NCI-H524 (cell line): ENCODE measurements at places on chromosomes 11 and 22.

DNA sequence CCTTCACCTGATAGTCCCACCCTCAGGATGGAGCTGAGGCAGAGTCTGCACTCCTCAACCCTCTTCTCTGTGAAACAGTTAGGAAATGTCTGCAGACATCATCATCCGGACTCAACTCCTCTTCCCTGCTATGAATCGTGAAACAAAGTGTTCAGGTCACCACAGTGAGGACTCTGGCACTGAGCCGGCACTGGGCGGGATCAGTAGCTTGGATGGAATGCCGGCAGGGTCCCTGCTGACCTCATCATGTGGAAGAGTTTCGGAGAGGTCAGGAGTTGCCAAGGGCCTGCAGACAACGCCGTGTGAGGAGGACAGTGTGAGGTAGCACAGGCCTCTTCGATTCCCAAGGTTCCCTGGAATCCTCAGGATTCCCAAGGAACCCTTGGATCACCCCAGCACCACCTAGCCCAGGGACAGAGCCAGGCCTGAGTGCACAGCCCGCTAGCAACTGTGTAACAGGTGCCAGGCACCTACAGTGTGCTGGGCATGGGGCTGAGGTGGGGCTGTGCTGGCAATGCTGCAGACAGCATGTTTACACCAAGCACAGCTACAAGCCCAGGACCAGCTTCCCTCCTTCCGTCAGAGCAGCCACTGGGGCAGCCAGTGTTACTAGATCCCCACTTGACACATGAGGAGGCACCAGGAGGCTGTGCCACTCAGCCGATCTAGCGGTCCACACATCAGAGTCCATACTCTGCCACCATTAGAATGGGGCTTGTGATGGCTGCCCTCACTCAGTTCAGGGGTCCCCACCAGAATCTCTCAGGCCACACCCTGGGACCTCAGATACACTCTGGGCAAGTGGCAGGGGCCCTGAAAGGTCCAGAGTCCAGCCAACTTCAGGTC lies 693 bp upstream of the LINC01488 start:
- no peak for DNase-seq

DNA sequence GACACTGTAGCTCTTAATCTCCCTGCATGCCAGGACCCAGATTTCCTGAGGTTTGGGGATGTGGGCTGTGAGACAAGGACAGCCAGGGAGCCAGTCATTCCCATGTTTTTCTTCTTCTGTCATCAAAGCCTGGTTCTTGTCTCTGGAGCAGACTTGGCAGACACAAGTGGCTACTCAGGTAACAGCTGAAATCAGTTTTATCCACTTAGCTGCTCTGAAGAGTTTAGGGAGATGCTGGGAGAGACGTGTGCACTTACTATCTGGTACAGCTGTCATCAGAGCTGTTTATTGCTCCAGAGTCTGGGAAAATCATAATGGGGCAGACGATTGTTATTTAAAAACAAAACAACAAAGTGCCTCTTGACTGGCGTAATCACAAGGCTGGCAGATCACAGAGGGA lies 56.6 kb downstream of the CSNK2A3 start:
- peak; percentile 89 for DNase-seq

- DNase-seq = no peak
These were observed 77.8 kb downstream of the UBASH3B start for GRCh38 chr11:122733318-122733717.

- DNase-seq = no peak
These were observed 8.2 kb downstream of the SIRT3 start for GRCh38 chr11:227824-228379.

- DNase-seq = no peak
These were observed 7.1 kb downstream of the DDX6 start for GRCh38 chr11:118783724-118784495.

- DNase-seq = no peak
These were observed 1.3 kb upstream of the SCUBE1 start for GRCh38 chr22:43344520-43344787.

DNA sequence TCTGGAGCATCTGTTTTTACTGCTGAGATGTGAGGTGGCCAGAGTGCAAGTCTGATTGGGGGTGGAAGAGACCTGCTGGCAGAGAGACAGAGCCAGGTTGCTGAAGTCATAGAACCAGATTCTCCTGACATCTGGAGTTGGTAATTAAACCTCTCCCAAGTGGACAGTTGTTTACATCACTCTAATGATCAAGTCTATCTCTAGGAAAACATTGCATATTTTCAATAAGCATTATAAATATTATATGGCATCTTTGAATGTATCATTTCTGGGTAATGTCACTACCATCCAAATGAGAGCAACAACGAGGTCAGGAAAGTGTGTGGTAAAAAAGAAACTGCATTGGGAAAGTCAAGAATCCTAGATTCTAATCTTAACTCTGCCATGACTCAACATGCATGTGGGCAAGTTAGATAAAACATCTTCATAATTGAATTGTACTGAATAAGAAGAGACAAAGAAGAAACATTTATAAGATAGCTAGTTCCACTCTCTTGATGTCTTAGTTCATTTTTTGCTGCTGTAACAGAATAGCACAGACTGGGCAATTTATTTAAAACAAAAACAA lies 351.2 kb upstream of the API5 start:
- DNase-seq = peak; percentile 14

DNA sequence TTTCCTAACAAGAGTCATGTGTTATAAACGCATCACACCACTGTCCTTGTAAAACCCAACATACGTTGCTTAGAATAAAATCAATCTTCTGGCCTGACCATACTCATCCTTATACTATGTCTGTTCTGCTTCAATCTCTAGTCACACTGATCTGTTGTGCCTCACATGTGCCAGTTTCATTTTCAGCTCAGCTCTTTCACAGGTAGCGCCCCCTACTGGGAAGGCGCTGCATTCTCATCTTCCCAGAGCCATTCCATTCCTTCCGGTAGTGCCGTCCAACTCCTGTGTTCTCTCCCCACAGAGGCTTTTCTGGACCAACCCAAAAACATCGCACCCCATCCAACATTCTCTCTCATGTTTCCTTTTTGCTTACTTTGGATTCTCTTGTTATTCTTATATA lies 22.2 kb downstream of the CASP5 start:
- no peak for DNase-seq

GRCh38 chr11:130426837-130427341 lies 1.5 kb downstream of the ADAMTS8 start:
- DNase-seq = peak; percentile 48

GRCh38 chr11:108909041-108909440 lies 244.2 kb downstream of the DDX10 start:
- DNase-seq = no peak

GRCh38 chr11:94557421-94557820 lies 9.7 kb upstream of the PIWIL4 start:
- no peak for DNase-seq

GRCh38 chr11:111634981-111635705 lies 32.9 kb downstream of the SIK2 start:
- DNase-seq = no peak

DNA sequence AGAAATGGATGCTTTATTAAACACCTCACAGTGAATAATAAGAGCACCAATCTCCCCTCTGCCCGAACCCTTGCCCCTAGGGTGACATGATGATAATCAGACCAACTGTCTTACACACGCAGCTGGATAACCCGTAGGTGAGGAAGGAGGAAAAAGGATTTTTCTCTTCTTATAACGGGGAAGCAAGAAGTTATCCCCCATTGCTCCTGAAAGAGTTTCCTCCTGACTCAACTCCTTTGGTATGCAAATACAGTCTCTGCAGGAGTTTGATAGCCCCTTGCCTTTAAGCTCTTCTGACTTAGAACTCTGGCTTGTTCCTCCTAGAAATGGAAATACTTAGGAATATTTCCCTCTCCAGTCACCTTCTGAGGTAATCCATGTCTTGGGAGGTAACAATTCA lies 455.8 kb downstream of the TMEM135 start:
- DNase-seq = no peak

DNA sequence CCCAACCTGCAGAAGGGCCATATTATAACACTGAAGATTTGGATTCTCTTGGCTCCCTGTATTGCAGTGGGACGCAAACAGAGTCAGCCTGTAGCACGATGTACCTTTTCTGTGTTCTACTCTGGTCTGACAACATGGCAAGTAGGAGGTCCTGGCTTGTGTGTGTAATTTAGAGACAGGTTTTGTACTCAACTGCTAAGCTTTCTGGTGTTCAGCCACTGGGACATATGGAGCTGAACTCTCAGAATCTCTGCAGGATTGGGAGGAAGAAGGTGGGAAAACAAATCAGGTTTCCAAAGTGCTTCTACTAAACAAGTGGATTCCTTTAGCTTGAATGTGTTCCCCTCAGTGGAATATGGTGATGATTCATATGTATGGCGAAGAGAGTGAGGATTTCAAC lies 192.5 kb upstream of the MTMR2 start:
- DNase-seq = no peak

DNA sequence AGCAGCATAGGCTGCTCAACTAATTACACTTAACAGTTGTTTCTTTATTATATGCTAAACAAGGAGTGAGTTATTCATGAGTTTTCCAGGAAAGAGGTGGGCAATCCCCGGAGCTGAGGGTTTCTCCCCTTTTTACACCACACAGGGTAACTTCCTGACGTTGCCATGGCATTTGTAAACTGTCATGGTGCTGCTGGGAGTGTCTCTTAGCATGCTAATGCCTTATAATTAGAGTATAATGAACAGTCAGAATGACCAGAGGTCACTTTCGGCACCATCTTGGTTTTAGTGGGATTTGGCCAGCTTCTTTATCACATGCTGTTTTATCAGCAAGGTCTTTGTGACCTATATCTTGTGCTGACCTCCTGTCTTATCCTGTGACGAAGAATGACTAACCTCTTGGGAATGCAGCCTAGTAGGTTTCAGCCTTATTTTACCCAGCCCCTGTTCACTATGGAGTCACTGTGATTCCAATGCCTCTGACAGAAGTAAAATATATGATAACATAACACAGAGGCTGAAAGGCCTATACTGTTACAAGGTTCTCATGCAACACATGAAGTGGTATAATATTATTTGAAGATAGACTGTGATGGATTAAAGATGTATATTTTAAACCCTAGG lies 41.3 kb upstream of the RDX start:
- no peak for DNase-seq

DNA sequence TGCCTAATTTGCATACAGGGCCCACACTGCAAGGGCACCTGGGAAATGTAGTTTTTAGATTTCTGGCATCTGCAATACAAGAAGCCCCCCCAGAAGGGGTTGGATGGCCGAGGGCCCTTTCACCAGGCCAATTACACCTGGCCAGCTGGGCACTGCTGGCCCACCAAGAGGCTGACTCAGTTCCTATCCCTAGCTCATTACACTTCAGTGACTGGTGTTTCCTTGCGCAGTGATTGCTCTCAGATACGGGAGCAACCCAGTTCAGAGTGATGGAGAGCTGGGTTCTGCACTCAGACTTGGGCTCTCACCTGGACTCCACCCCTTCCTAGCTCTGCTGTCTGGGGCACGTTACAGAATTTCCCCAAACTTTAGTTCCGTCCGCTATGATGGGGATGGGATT lies 81.1 kb upstream of the SHANK2 start:
- DNase-seq = no peak

DNA sequence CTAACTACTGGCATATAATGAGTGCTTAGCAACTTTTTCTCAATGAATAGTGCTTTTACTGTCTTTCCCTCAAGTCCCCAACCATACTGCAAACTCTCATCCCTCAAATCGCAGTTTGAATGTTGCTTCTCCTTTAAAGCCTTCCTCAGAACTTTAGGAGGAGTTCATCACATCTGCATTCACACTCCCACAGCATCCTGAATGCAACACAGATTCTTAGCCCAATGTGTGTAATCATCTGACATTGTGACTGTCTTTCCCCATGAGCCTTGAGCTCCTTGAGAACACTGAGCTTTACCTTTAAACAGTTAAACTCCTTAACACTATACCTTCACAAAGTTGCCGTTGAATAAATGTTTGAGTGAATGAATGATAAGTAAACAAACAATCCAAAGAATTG lies 81.7 kb upstream of the FAM181B start:
- no peak for DNase-seq

DNA sequence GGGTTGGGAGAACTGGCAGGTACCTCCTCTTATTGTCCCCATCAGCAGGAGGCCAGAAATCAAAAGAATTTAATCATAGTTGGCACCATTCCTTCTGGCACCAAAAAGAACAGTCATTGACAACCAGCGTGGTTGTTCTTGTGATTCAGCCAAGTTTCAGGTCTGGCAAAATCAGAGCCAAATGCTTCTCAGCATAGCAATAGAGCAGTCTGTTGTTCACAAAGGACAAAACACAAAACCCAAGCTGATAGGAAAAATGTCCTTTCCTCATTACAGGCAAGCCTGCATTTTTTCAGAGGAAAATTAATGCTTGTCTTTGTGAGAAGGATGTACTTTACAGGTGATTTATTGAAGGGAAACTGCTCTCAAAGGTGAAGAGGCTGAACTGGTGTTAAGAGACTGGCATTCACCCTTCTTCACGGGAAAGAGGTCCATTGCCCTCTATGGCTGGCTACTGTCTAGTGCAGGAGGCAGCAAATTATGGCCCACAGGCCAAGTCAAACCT lies 241.8 kb upstream of the ARHGAP42 start:
- DNase-seq = no peak

- DNase-seq = peak; percentile 82
These were observed 20.2 kb downstream of the RTN4RL2 start for GRCh38 chr11:57480409-57481137.

DNA sequence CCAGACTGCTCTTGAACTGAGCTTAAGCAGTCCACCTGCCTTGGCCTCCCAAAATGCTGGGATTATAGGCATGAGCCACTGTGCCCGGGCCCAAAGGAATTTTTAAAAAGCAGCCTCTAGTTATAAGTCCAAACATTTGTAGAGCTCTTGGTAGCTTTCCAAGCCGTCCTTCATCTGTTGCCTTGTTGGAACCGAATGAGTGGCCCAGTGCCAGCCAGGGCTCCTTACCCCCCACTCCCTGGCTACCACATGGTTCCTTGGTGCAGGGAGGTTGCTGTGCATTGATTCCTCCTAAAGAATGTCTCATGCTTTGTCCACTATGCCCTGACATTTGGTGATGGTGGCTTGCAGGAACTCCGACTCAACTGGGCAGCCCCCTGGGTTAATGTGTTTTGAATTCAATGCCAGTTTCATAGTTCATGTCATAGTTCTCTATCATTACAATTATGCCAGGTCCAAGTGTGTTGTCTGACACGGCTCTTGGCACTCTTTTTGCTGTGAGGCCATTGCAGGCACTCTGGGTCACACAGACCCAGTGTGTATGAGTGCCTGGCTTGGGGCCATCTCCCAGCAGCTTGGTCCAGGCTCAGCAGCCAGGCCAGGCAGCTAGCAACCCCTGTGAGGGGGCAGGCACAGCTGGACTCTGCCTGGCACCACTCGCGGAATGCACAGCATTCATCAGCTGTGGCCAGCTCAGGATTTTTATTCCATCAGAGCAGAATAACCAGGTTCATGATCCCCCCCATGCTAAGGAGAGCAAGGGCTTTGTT lies 13.3 kb upstream of the MICALL1 start:
- DNase-seq = no peak

GRCh38 chr11:27309046-27309445 lies 54.0 kb downstream of the CCDC34 start:
- DNase-seq = no peak

DNA sequence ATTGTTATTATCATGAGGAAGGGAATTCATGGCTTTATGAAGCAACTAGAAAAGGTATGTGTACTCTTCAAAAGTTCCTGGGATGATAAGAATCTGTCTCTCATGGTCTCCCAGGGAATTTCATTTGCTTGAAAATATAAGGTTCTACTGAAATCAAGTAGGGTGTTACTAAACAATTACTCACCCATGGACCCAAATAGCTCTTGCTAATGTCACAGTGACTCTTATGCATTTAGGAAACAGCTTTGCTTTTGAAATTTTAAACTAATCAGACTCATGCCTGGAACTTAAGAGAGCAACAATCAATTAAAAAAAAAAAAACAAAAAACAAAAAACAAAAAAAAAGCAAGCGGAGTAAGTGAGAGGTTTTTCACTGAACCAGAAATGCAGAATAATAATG lies 1546.3 kb upstream of the TENM4 start:
- DNase-seq = no peak
